Caki2 (cell line): ENCODE measurements at places on chromosomes 6 and 20.

- peak; percentile 56 for DNase-seq
Measured at GRCh38 chr6:125957845-125958244, 1.3 kb downstream of the HINT3 start.

DNA sequence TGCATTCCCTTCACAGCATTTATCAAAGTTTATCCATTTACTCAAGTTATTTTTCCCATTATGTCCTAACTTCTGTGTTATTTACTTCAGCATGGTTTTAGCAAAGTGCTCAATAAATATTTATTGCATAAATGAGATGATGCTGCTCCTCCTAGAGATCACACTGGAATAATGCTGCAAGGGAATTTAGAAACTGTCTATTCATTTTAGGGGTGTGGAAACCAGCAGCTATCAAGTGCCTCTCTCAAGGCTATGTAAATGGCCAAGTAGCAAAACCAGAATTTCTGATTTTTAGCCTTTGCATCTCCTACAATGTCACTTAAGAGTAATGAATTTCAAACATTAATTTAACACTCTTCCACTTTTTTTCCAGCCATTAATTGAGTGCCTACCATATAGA lies 316.2 kb downstream of the COL12A1 start:
- DNase-seq = no peak

DNA sequence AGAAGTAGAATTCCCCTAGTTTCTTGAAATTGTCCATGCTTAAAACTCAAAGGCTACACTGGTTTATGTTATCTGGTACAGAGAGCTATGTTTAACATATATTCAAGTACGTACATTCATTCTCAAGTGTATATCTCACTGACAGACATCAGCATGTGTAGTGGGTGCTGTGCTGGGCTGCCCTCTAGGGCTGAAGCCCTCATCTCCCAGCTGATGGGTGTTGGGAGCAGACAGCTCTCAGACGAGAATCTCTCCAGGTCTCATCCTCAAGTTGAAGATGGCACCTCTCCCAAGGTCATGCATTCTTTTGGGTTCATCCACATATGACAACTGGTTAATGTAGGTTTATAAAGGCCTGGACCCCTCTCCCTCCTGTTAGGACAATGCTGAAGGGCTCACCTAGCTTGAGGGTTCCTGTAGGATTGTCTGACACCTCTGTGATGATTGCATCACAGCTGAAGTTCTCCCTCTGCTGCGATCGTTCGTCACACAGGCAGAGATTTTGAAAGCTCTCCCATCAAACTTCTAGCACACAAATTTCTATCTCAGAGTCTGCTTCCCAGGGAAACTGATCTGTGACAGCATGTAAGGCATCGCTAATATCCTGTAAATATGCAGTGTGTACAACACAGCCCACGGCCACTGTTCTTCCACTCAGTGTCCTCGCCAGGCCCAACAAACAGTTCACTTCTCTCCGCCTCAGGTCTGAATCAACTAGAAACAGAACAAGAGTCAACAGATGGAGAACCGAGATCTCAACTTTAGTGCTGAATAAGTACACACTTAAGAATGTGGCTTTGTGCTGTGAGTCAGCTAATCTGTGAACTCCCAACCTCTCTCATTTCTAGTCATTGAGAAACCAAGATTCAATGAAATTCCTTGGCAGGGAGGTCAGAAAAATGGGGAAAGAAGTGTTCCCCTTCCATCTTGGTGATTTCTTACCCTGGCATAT lies 43.2 kb downstream of the PREP start:
- DNase-seq = peak; percentile 34

- no peak for DNase-seq
Measured at GRCh38 chr20:50356962-50357782, 153.0 kb upstream of the PTPN1 start.

GRCh38 chr6:99347804-99348203 lies 1.7 kb downstream of the FAXC start:
- no peak for DNase-seq

- no peak for DNase-seq
Measured at GRCh38 chr6:31005249-31006020, 4.8 kb upstream of the MUC22 start.

- DNase-seq = peak; percentile 68
Measured at GRCh38 chr6:28488916-28489365, 26.7 kb downstream of the GPX6 start.

- DNase-seq = no peak
Measured at GRCh38 chr20:13264907-13265306, 43.8 kb downstream of the ISM1 start.

GRCh38 chr6:165308926-165309731 lies at the start of gene C6orf118:
TSS of gene C6orf118 (minus strand) at chr6:165309605. CDS start at chr6:165309586, 19 bp downstream.
- peak; percentile 68 for DNase-seq

GRCh38 chr6:149906405-149906804 lies 8.5 kb upstream of the RAET1E start:
- DNase-seq = no peak

- no peak for DNase-seq
Measured at GRCh38 chr20:37989601-37990295, 43.5 kb downstream of the TTI1 start.

DNA sequence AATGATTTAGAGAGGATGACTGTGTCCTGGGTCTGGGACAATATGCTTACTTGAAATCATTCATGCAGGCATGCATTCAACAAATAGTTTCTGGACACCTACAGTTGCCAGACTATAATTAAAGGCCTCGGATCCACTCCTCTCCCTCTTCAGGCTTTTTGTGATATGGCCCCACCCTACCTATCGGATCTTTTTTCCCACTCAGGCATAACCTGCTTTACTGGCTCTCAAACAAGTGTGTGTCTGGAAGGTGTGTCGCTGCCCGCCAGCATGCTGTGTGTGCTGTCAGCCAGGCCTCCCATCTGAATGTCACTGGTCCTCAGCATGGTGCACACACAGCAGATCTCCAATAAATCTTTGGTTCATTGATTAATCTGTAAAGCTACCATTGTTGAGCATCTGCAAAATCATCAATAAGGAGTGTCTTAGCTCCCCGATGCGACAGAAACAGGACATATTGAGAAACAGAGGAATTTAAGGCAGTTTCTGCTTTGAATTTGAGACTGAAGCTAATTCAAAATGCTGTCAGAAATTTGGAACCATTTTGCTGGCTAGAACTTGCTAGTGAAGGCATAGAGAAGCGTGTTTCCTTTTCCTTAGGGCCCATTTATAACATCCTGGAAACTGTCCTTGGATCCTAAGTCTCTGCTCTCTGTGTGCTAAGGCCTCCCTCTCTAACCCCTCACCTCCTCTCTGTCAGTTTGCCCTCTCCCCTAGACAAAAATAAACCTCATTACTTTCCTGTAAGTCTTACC lies 23.5 kb upstream of the CCN6 start:
- DNase-seq = no peak

DNA sequence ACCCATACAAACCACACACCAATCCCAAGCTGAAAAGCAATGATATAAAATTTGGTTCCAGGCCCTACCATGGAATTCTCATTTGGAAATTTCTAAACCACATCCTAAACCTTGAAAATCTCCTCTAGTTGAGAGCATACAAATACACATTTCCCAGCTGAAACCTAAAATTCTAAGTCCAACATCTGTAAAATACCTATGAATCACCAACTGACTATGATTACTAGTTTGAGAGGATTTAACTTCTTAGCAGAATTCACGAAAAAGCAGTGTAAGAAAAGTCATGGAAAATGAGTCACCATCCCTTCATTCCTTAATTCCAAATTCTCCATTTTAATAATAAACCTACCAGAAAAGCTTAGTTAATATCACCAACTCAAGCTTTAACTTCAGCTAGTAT lies 15.4 kb downstream of the RANBP9 start:
- DNase-seq = no peak

- no peak for DNase-seq
Measured at GRCh38 chr20:5751856-5752255, 1.7 kb downstream of the SHLD1 start.

DNA sequence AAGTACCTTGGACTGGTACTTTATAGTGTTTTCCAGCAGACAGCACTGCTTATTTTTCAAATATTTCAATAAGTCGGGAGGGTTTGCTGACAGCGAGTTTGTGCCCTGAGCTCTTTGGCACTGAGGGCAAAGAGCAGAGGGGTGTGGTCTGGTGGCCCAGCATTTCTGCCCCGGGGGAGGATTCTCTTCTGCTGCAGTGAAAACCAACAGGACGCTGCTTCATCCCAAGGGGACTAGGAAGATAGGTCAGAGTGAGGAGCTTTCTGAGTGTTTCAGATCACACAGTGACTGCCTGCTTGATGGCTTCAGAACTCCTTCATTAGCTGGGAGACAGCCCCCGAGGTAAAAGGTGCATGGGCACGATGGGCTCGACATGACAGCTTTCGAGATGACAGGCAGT lies 8.6 kb downstream of the ULBP2 start:
- DNase-seq = no peak

GRCh38 chr20:34385464-34385863 lies 22.4 kb downstream of the ITCH start:
- DNase-seq = no peak

GRCh38 chr6:26520237-26520849 lies 17.8 kb upstream of the HMGN4 start:
- DNase-seq = peak; percentile 75

DNA sequence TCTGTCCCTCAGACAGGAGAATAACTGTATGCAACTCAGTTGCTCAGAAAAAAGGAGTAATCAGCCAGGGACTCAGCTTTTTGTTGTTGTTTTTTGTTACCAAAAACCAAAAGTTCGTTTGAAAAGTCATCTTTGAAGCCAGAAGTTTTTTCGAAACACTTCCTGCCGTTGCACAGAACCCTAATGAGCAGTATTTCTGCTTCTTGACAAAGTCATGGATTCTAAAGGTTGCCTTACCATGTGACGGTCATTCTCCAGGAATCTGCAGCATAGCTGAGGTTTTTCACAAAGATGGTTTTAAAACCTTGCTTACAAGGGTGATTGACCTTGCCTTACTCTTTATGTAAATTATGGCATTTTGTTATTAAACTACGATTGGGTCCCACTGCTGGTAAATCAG lies 1.9 kb downstream of the RAB32 start:
- DNase-seq = peak; percentile 30

DNA sequence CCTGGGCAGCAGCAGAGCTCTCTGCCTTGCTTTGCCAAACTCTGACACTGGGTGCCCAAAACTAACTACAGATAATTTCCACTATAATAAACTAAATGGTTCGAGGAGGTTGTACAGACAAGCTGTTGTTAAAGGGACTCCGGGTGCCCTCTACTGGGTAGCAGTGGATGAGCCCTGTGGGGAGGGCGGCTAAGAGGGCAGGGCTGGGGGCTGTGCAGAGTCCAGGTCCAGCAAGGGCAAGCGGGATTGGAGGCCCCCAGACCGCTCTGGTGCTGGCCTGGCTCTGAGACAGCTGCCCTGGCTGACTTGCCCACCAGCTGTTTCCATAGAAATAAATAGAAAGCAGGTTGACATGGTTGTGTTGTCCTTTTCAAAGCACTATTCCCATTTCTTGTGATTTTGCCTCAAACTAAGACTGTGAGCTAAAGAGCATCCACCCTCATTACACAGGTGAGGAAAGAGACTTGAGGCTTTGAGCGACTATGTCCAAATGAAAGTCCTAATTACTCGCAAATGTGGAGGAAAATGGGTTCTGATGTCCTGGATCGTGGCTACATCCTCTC lies 167.6 kb upstream of the CST7 start:
- DNase-seq = peak; percentile 19

- no peak for DNase-seq
Measured at GRCh38 chr6:167056370-167056769, 57.2 kb downstream of the CEP43 start.

DNA sequence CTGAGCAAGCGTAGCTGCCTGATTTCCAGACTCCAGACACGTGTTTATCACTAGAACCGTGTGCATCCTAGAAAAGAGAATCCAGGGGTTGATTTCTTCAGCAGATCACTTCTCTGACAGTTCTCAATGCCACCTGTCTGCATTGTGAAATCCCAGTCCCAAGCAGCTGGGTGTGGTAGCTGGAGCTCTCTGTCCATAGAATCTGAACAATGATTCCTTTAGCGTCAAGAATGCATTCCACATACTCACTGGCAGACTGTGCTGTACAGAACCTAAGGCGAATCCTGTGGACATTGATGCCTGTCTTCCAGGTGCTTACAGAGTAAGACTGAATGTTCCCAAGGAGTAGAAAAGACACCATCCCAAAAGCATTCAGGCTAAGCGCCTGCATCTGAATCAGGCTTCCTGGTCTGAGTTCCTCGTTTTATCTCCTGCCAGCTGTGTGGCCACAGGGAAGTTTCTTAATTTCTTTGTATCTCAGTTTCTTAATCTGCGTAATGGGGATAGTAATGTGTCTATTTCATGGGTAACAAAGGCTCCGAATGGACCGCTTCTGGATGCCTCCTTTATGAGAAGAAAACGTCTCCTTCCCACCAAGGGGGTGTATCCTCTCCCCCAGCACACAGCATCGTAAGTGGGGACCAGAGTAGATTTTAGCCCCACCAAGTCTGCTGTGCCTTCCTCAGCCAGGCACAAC lies 10.4 kb upstream of the TRAF3IP2 start:
- no peak for DNase-seq

- DNase-seq = no peak
Measured at GRCh38 chr6:2230659-2231277, 14.6 kb downstream of the GMDS start.

DNA sequence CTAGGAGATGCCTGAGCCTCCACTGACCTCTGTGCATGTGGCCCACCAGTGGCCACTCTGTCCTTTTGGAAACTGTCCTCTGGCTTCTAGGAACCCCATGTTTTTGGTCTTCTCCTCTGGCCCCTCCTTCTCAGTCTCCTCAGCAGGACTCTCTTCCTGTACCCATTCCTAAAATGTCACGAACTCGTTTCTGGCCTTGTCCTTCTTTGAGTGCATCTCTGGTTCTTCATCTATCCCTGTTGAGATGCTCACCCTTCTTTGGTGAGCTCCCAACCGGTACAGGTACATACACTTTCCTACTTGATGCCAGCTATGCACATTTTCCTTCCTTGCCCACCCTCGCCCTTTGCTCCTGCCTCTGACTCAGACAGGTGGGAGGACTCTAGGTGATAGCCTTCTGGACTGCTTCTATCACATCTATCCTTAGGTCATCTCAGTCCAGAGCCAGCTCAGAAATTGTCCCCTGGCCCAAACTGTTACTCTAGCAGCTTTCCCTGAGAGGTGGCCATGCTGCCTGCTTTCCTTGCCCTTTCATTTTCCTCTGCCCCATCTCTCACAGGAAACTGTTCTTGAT lies 14.8 kb upstream of the NNAT start:
- no peak for DNase-seq
